ENCODE measurements at places on chromosomes 5 and 9.

DNA sequence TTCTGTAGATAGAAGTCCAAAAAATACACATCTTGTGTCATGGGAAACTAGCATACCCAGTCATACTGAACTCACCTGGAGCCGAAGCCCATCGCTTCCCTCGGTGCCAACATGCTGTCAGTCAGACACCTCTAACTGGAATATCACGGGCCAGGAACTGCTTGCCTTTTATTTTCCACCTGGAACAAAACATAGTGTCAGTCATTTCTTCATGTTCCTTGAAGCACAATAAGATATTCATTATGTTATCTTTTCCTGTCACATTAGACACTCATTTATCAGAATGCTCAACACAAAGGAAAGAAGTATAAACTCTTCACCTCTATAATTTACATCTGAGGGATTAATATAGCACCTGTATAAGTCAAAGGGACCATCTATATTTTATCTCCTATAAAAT lies 674.4 kb downstream of the PTPRD start:
- DNase-seq, result no peak

GRCh38 chr5:112921026-112921832 lies 798 bp downstream of the REEP5 start:
- no peak for DNase-seq

DNA sequence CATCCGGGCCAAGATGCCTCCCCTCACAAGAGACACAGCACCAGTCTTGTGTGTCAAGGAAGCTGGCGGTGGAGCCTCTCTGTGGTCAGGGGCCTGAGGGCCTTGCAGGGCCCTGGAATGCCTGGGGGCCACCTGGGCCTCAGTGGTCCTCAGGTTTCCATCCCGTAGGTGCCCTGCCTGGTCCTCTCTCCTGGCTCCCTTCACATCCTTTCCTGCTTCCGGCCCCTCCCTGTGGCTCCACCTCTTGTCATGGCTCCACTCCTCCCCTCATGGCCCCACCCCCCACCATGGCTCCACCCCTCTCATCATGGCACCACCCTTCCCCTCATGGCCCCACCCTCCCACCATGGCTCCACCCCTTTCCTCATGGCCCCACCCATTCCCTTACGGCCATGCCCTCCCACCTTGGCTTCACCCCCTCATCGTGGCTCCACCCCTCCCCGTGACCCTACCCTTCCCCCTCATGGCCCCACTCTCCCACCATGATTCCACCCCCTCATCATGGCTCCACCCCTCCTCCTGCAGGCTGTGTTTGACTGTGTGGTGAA lies 175.8 kb downstream of the CACNA1B start:
- DNase-seq, result no peak

DNA sequence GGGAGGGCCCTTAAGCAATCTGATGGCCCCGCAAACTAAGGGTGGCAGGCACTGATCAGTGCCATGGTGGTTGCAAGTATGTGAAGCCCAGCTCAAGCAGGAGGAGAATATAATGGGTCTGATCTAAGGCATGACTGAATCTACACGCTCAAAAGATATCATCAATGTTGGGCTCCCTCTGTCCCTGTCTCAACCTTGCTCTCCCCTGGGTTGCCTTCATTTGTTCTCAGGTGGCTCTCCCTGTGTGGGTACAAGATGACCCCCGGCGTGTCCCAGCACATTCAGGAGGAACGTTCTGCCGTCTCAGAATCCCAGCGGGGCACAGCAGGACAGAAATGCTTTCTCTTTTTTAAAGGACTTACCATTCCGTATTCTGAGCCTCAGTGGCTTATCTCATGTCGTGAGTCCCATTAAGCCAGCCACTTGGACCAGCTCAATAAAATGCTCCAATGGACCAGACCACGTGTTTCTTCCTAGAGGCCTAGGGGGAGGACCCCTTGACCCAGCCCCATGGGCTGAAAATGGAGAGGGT lies 12.0 kb upstream of the RNF130 start:
- DNase-seq, result no peak

- no peak for DNase-seq
These were observed 70.2 kb upstream of the PLEKHG4B start for GRCh38 chr5:21654-22233.

GRCh38 chr9:32723789-32724325 lies 59.5 kb upstream of the TMEM215 start:
- DNase-seq, result no peak

DNA sequence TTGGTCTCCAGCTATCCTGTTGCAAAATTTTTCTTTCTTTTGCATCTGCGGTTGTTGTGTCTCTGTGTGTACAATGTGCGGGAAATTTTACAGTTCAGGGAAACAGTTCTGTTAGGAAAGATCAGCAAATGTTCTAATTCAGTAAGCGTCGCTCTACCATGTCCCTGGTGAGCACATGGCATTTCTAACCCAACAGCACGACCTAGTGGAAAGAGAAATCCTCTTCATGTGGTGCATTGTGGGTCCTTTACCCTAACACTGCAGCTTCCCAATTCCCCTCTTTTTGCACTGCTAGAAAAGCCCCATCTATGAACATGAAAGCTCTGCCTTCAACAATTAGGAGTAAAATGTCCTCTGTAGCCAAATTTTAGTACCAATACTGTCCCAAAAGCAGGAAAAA lies 974.2 kb upstream of the CDH9 start:
- no peak for DNase-seq

- no peak for DNase-seq
These were observed 497.2 kb downstream of the MAT2B start for GRCh38 chr5:164002628-164003027.

DNA sequence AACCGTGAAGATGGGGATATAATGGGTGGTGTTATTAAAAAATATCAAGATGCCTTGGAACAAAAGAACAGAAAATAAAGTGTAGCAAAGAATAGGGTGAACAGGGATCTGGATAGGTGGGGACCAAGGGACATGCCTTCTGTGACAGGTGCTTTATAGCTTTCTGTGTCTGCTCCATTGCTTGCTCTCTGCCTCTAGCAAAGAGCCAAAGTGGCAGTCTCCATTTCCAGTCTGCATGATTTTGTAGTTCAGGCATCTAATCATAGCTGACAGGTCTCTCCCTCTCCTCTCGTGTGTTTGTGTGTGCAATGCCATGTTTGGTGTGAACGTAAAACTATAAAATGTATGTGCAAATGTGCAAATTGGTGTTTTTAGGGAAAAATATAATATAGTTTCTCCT lies 35.0 kb downstream of the LRRTM2 start:
- DNase-seq, result no peak

GRCh38 chr5:60700416-60700757 lies 421 bp upstream of the DEPDC1B start:
- peak; percentile 0 for DNase-seq

- no peak for DNase-seq
These were observed 17.2 kb upstream of the SUSD3 start for GRCh38 chr9:93041108-93041802.

- DNase-seq, result no peak
These were observed 16.2 kb downstream of the ANKS6 start for GRCh38 chr9:98780059-98780749.

GRCh38 chr5:77356740-77357139 lies 135.4 kb downstream of the WDR41 start:
- no peak for DNase-seq

DNA sequence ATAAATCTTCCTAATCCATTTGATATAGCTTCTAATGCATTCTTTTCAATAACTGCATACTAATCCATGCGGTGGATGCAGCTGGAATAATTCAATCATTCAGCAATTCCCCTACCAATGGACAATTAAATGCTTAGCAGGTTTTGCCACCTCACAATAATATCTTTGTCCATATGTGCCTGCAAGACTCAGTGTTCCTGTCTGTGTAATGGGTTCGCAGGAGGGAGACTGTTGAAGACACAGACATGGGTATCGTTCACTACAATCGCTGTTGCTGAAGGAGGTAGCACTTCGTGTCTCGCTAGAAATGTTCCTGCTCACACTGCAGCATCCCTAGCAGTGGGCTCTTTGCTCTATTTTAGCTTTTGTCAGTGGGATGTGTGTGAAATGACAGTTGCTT lies 214.4 kb downstream of the MED10 start:
- no peak for DNase-seq

GRCh38 chr9:3732077-3733038 lies 206.6 kb upstream of the RFX3 start:
- peak; percentile 4 for DNase-seq

- DNase-seq, result no peak
These were observed 5.5 kb upstream of the SURF6 start for GRCh38 chr9:133341369-133342068.

GRCh38 chr9:130537346-130538050 lies 41.9 kb upstream of the FUBP3 start:
- no peak for DNase-seq
